Heart right ventricle (tissue), 16 donors: ENCODE measurements at places on chromosomes 4 and X. TPM values are rescaled to one million over a fixed set of nuclear protein-coding genes. Genes with fewer than 3 reads are reported as not detected.

CHRDL1 gene
- total RNA-seq = 3.6 TPM

- DNase-seq = no peak
Observed at GRCh38 chr4:38946919-38947318, 79.3 kb downstream of the FAM114A1 start.

GRCh38 chrX:85620466-85620865 is 241.0 kb upstream of the POF1B start:
- no peak for DNase-seq

GRCh38 chr4:141140391-141141200 is 7.3 kb upstream of the RNF150 start:
- DNase-seq = no peak
